HuH-7 (cell line): ENCODE measurements at places on chromosomes 5 and 9.
A peak's percentile ranks its signal among the peaks of the same experiment; 100 is the strongest.

DNA sequence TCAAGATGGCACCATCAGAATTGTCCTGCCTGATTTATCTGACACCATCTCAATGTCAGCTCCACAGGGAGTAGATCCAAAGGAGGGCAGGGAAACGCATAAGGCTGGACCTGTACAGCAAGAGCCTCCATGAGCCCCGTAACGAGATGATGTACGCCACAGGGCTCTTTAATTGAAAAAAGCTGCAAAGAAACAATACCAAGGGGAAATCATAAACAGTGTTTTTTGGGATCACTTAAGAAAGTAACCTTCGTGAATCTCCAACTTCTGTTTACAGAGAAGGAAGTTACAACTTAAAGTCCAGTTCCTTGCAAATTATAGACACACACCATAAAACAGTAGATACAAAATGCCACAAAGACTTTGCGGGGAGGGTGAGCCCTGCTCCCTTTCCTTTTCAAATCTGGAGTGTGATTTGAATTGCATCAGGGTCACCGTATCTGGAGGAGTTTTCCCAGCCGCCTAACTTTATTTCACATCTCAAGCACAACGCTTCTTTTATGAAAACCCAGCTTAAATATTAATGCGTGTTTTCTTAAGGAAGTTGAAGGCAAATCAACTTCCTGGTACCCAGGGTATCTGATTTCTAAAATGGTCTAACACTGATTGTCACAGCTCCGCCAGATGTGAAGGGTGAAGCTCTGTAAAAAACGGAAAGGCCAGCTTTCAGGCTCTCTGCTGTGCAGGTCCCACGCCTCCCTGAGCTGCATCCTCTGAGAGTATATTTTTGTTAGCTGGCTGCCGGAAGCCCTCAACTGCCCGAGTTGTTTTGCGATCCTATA lies 88.9 kb downstream of the EBF1 start:
- DNase-seq, result no peak

- no peak for DNase-seq
Measured at GRCh38 chr5:150364004-150364403, 6.5 kb downstream of the TCOF1 start.

GRCh38 chr9:87500491-87501270 lies 3.0 kb downstream of the DAPK1 start:
- DNase-seq, result no peak

GRCh38 chr5:57338068-57338867 lies 144.3 kb downstream of the ACTBL2 start:
- DNase-seq, result peak; percentile 16

DNA sequence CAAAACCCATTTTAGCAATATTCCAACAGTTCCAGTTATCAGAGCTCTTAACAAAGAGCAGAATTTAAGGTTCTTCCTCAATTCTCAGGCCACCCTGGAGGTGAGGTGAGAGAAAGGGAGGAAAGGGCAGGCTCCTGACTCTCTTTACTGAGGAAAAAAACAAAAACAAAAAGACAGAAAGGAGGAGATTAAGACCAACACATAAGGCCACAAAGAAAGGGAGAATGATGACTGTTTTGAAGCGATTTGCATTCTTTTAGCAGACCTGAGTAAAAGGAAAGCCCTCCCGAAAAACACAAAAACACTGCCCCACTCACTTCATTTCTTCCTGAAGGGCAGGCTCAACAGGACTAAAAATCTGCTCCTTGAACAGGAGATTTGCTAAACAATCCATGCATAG lies 300.5 kb downstream of the ARL15 start:
- DNase-seq, result no peak

DNA sequence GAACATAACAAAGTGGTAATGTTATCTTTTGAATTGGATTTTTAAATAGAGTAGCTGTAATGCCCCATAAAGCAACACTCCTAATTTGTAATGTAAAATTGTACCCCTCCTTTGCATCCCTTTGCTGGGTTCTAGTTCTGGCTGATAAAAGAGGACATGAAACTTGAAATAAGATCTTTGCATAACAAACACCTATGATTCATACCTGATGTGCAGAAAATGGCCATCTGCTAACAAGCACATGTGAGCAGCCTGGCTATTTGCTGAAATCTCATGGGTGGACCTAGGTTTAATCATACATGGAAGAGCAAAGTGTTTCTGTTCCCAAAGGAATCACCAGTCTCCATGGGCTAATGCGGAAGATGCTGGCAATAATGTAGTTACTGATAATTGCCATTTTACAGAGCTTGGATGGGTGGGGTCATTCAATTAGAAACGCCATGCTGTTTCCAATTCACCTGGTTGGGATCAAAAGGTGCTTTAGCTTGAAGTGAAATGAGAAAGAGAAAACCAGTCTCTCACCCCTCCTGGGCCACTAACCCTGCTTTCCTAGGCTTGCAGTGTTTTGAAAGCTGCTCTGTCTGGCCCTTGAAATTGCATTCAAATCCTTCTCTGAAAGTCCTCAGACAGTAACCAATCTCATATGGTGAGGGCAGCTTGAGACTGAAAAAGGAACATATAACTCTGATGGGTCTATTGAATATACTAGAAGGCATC lies 585.1 kb downstream of the TLE4 start:
- no peak for DNase-seq

- DNase-seq, result no peak
Measured at GRCh38 chr5:169943026-169943425, 37.3 kb downstream of the INSYN2B start.

DNA sequence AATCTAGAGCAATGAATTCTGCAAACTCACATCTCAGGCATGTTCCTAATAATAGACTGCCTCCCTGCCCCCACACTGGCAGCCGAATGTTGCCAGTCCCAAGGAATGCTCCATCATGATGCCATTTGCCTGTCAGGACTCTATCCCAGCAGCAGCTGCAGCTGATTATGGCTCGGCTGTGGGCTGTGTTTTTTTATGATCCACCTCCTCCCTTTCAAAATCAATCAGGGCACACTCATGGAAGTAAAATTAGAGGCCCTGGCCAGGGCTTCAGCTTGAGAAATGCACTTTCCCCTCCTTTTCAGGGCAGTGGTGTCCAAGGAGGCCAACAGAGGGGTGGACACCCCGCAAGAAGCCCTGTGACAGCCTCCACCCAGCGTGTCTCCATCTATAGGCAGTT lies 176.7 kb upstream of the S1PR3 start:
- no peak for DNase-seq

- DNase-seq, result no peak
Measured at GRCh38 chr9:95023217-95024003, 294.1 kb downstream of the FANCC start.

GRCh38 chr5:119336262-119336661 lies 19.6 kb upstream of the TNFAIP8 start:
- no peak for DNase-seq

- DNase-seq, result no peak
Measured at GRCh38 chr5:33490071-33490665, 49.4 kb downstream of the TARS1 start.

GRCh38 chr5:10307206-10308148 lies at the start of gene CMBL:
Gene CMBL, minus strand, starts transcription at chr5:10307902. Its CDS starts 17,140 bp downstream, at chr5:10290762.
- DNase-seq, result peak; percentile 40

- peak; percentile 15 for DNase-seq
Measured at GRCh38 chr5:119255571-119256356, 100.1 kb upstream of the TNFAIP8 start.

DNA sequence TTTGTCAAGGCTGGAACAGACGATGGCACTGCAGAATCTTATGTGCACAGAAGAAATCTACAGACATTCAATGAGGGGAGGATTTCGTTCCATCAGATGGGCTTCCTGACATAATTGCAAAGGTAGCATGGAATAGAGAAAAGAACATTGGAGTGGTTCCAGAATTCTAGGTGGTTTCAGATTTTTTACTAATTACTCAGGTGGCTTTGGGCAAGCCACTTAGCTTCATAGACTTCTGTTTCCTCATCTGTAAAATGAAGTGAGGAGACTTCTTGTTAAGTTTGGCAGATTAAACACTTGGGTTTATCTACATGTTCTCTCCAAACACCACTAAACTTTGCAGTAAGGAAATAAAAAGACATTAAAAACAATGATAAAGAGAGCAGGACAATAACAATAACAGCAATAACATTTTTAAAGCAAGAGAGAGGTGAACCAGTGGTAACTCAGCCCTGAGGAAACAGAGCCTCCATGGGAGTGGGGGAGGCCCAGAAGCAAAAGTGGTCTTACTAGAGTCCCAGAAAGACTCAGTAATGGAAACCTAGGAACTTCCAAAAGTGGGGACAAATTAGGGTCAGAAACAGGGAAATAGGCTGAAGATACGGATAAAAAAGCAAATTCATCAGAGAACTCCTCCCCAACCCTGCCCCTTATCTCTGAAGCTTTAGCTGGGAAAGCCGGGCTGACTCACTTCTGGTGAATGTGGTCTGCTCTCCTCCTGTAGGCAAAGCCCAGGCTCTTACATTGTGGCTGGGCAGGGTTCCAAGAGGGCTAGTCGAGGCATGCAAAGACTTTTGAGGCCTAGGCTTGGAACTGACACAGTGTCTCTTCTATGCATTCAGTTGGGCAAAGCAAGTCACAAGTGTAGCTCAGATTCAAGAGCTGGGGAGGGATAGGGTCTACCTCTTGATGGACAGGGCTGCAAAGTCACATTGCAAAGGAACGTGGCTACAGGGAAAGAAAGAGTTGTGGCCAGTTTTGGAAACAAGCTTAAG lies 11.8 kb upstream of the ACTBL2 start:
- no peak for DNase-seq

DNA sequence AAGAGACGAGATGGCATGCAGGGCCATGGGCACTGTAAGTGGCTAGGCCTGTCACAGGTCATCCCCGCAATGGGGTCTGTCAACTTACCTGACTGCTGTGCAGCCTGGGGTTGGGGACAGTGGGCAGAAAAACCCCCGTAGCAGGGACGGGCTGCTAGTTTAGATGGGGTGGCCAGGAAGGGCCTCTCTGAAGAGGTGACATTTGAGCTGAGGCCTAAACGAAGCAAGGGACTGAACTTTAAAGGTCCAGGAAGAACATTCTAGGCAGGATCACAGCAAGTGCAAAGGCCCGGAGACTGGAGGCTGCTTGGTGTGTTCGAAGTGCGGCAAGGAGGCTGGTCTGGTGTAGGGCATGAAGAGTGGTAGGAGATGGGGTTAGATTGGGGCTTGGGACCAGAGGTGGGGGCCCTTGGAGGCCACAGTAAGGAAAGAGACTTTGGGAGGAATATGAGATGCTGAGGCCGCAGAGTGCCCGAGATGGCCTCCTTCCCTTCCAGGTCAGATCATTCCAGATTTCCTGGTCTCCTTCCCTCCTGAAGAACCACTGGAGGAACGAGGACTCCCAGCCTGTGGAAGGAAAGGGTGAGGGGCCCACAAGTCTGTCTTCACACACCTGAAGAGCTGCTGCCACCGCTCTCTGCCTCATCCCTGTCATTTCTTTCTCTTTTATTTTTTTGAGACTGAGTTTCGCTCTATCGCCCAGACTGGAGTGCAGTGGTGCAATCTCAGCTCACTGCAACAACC lies 37.9 kb upstream of the SH3PXD2B start:
- no peak for DNase-seq
